Activated CD8-positive, alpha-beta memory T cell treated with anti-CD3 and anti-CD28 coated beads for 1 hour (primary cell): ENCODE measurements at places on chromosomes 7 and 10.

DNA sequence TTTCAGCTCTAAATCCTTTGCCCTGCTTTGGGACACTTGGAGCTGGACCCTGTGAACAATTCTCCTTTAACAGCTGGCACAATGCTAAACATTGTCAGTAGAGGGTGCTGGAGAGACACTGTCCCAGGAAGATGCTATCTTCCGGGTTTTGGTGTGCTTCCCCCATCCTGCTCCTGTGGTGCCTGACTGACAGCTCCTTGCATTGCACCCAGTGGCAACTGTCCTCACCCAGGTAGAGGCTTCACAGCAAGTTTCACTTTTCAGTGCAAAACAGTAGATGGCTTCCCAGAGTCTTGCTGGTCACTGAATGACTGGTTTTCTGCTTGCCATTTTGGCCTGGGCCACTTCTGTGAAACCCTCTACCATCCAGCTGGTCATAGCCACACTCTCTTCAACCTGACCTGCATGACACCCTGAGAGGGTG lies 77.3 kb downstream of the CDC14C start:
- no peak for DNase-seq

GRCh38 chr10:117386805-117387204 lies 11.6 kb upstream of the PDZD8 start:
- DNase-seq: no peak

DNA sequence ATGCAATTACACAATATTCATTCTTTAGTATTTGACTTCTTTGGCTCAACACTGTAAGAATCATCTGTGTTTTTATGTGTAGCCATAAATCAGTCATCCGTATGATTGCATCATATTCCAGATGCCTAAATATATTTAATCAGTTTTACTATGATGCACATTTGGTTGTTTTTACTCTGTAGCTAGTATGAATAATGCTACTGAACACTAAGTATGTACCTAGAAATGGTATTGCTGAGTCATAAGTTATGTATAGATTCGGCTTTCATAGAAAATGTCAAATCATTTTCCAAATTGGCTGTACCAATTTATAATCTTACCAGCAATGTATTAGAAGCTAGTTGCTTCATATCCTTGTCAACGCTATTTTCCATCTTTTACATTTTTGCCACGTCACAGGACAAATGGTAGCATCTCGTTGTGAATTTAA lies 197.3 kb upstream of the PLXNA4 start:
- DNase-seq: no peak

DNA sequence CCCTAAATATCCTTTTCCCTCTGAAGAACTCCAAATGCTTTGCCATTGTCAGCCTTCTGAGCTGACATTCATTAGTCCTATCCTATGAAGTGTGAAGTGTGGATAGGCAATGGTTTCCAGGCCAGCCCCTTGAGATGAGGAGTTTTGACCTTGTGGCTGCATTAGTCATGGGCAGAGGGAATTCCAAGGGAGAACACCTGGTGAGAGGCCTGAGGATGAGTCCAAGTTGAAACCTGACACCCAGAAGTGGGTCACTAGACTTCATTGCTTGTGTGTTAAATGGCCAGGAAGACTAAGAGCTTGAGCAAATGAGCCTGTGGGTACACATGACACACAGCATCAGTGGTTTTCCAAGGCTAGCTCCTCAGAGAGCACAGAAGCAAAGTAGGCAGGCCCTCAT lies 260.8 kb downstream of the SKAP2 start:
- DNase-seq: no peak

GRCh38 chr10:55631071-55631654 lies 729.9 kb downstream of the ZWINT start:
- DNase-seq: no peak
